CD4-positive, alpha-beta T cell treated with Interleukin-21 for 1 hour (primary cell): ENCODE measurements at places on chromosomes 4 and X.

GRCh38 chr4:43233321-43233720 lies 340.8 kb downstream of the GRXCR1 start:
- no peak for DNase-seq

DNA sequence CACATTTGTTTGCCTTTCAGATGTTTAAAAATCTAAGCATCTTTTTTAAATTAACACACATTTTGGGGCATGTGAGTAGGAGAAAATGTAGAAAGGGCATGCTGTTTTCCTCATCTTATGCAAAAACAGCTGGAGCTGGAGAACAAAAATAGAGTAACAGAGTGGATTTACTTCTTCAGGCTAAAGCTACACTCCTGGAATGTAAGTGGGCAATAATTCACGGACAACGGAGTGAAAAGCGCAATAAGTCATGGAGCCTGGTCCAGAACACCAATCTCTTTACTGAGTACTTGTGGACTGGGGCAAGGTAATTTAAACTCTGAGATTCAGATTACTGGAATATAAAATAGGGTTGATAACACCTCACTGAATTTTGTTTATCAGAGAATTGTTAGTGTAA lies 1018.8 kb upstream of the HS3ST1 start:
- no peak for DNase-seq

- no peak for DNase-seq
These were observed 38.1 kb upstream of the RASGEF1B start for GRCh38 chr4:81509822-81510221.

DNA sequence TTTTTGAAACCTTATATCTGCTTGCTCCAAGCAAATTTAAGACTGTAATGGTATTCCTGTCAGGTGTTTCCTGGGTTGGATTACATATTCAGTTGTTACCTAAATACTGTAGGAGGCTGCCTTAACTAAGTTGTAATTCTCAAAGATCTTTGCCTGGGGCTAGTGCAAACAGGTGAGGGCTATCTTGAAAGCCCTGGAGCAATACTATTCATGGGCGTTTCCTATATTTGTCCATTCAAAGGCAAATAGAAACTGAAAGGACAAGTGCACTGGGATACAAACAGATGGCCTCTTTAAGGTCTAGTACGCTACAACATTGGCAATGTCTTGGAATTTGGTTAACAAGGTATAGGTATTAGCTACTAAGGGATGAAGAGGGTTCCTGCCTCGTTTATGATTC lies 84.1 kb upstream of the CT45A1 start:
- DNase-seq, result no peak

DNA sequence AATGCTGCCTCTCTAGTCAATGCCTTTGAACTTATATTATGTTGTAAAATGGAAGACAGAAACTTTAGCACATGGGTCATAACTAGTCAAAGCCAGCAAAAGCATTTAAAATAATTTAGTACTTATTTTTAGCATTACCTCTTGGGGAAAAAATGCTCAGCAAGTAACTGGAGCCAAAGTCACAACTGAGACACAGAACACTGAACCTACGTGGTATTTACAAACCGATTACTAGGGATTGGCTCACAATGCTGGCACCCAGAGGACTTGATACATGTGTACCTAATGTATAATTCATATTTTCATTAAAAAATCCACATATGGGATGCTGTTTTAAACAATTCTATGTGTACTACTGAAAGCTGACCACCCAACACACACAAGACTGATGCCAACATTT lies 38.4 kb downstream of the PHKA2 start:
- DNase-seq, result no peak

GRCh38 chrX:119870626-119871131 lies 854 bp downstream of the RNF113A start:
- peak; percentile 30 for DNase-seq

- DNase-seq, result no peak
These were observed 120.4 kb downstream of the PCDH7 start for GRCh38 chr4:30840571-30840970.

- DNase-seq, result no peak
These were observed 308.7 kb downstream of the GBA3 start for GRCh38 chr4:23001478-23001877.

DNA sequence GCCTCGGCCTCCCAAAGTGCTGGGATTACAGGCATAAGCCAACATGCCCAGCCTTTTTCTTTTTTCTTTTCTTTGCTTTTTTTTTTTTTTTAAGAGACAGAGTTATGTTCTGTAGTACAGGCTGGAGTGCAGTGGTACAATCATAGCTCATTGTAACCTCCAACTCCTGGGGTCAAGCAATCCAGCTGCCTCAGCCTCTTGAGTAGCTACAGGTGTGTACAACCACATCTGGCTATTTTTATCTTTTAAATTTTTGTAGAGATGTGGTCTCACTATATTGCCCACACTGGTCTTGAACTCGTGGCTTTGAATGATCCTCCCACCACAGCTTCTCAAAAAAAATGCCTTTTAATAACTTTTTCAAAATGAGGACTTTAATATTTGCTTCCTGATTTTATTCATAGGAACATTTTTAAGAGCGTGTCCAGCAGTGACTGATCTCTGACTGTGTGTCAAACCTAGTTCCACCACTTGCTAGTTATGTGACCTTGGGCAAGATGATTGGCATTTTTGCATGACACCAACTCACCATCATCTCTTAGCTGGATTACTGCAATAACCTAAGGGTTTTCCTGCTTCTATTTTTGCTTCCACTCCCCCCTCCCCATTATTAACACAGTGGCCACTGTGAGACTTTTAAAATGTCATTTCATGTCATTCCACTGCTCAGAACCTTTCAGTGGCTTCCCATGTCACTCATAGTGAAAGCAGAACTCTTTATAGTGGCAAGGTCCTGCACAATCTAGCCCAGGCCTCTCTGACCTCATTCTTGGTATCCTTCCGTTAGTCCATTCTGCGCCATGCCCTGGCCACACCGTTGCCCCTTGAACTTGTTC lies 4.5 kb upstream of the TNIP3 start:
- no peak for DNase-seq

GRCh38 chr4:149076401-149076800 lies 634.2 kb upstream of the NR3C2 start:
- DNase-seq, result no peak

GRCh38 chrX:397575-397974 lies 10.9 kb upstream of the PPP2R3B start:
- DNase-seq, result no peak

DNA sequence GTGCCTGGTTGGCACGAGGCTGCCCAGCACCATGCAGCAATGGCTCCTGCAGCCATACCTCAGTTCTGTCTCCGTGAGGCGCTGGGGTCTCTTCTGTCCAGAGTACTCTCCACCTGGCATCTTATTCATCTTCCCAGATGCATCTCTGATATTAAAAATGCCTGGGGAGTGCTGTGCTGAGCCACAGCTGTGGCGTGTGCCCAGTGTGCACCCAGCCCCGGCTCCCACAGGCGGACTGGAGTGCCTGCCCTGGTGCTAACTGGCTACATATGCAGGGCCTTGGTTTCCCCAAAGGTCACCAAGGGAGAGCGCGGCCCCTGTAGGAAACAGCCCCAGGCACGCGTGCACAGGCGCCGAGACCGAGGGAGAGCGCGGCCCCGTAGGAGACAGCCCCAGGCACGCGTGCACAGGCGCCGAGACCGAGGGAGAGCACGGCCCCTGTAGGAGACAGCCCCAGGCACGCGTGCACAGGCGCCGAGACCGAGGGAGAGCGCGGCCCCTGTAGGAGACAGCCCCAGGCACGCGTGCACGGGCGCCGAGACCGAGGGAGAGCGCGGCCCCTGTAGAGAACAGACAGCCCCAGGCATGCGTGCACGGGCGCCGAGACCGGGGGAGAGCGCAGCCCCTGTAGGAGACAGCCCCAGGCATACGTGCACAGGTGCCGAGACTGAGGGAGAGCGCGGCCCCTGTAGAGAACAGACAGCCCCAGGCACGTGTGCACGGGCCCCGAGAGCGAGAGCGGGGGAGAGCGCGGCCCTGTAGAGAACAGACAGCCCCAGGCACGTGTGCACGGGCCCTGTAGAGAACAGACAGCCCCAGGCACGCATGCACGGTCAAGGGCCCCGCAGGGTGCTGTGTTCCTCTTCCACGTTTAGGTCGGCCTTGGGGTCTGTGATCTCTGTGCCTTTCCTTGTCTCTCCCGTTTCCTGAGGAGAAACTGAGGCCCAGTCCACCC lies 14.5 kb downstream of the TMEM175 start:
- DNase-seq, result no peak

- no peak for DNase-seq
These were observed 9.2 kb upstream of the TREX2 start for GRCh38 chrX:153454901-153455550.

DNA sequence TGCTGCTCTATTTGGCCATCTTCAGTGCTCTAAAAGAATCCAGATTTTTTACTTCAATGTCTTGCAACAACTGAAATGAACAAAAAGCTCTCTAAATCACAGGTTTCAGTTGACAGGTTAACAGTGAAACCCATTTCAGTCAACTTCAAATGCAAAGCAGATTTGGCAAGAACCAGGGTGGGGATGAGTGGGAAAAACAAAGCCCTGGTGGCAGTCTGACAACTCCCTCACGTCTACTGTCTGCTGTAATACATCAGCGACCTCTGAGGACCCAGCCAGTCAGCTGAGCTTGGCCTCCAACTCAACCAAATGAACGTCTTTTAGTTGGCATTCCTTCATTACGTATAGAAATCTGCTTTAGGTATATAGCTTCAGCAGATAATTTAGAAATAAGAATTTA lies 95.8 kb downstream of the COL25A1 start:
- DNase-seq, result no peak

DNA sequence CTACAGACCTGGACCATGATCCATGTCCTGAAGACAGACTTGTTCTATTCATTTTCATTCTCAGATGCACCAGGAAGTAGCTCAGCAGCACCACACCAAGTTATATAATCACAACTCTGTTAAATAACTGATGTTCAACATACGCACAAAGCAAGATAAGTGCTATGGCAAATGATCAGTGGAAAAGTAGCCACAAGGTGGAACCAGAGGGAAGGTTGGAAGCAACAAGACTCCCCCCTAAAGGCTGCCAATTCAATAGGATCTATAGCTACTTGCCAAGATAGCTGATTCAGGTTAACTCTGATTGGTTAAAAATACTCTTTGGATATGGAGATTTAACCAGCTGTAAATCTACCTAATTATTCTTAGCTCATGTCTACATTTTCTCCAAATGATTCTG lies 23.7 kb upstream of the FAM47B start:
- no peak for DNase-seq

DNA sequence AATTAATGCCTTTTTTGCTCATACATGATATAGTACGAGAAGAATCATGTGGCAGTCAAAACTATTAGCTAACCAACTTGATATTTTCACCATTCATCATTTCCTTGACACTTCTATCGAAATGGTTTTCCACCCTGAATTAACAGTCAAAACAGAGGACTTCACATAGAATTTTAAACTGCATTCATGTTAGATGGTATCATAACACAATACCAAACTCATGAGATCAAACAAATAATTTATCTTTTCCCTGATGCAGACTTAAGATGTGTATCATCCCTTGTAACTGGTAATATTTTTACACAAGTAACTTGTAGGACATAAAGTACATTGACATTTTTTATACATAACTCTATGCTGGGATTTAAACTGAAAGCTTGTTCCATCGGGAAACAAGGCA lies 18.2 kb upstream of the ANTXR2 start:
- no peak for DNase-seq

GRCh38 chr4:138555108-138555507 lies 313.0 kb upstream of the SLC7A11 start:
- no peak for DNase-seq

- no peak for DNase-seq
These were observed 132.9 kb upstream of the SPANXC start for GRCh38 chrX:141375011-141375760.

- no peak for DNase-seq
These were observed 933.0 kb upstream of the LCORL start for GRCh38 chr4:18954538-18954937.

DNA sequence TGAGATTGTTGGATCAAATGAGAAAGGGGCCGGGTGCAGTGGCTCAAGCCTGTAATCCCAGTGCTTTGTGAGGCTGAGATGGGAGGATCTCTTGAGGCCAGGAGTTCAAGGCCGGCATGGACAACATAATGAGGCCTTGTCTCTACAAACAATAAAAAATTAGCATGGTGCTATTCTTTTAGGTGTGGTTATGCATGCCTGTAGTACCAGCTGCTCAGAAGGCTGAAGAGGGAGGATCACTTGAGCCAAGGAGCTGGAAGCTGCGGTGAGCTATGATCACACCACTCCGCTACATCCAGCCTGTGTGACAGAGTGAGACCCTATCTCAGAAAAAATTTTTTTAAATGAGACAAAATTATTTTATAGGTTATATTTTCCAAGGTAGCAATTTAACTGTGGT lies 49.7 kb upstream of the TMEM150C start:
- no peak for DNase-seq

GRCh38 chr4:14222377-14223029 lies 595.0 kb upstream of the BOD1L1 start:
- DNase-seq, result no peak

DNA sequence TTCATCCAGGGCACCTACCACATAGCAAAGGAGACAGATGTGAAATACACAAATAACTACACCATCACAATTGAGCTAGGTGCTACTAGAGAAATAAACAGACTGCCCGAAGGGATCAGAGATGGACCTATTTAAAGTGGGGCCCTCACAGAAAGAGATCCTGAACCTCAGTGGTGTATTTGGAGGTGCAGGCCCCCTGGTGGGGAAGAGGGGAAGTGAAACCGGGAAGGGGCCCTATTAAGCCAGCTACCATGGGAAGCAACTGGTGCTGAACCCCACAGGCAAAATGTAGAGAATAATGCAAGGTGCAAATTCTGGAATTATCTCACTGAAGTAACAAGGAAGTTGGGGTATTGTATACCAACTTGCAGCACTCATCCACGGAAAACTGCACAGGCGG lies 78.6 kb upstream of the FAM9A start:
- DNase-seq, result peak; percentile 15

DNA sequence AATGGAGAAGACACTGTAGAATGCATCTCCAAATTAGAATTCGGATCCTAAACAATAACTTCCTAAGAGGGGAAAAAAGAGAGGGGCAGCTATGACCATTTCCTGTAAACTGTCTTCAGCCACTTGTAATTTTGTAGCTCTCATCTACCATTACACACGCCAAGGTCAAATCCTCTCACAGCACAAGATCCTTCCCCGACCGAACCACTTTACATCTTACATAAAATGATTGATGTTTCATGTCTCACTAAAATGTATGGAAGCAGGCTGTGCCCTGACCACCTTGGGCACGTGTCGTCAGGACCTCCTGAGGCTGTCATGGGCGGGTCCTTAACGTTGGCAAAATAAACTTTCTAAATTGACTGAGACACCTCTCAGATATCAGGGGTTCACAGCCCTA lies 24.1 kb upstream of the PBDC1 start:
- DNase-seq, result peak; percentile 67

DNA sequence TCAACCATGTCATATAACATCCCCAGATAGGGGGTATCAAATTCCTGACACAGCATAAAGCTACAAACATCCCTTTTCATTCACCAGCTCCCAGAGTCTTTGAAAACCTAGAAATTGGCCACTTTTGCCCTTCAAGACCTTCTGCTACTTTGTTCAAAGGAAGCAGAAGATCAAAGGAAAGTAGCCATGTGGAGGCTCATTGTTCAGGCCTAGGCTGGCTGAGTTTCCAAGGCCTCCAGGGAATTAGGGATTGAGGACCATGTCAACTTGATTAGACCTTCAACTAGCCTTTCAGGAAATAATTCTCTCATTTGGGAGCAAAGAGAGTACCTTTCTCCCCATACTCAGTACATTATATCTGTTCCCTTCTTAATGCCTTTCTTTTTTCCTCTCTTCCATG lies 66.8 kb upstream of the ATXN3L start:
- DNase-seq, result no peak

GRCh38 chr4:142427456-142427855 lies 418.6 kb downstream of the INPP4B start:
- no peak for DNase-seq
